Cerebellar nuclear complex (tissue), 1 donor: ENCODE measurements at places on chromosomes 5 and 9.

DNA sequence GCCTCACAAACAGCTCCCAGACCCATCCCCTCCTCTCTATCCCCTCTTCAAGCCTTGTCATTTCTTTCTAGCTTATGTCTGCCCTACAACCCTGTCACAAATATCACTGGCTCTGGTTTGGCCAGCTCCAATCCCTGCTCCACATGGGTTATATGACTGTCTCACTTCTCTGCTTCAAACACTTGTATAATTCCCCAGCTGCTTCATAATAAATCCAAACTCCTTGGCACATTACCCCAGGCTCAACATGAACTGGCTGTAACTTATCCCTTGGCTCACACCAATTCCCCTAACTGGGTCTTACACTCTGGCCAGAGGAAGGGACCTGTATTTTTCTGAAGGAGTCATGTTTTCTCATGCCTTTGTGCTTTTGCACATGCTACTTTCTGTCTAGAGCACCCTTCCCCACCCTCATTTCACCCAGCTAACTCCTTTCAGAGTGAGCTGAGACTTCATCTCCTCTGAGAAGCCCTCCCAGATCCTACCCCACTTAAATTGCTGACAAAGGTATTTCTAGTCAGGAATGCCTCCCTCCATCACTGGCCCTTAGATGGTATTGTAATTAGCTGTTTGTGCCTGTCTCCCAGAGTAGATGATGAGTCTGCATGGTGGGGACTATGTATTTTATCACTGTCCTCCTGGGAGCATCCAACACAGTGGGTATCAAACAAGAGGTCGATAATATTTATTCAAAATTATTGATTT is 5.3 kb downstream of the PRXL2C start:
- no peak for DNase-seq

- peak; percentile 62 for DNase-seq
Measured at GRCh38 chr5:141560151-141560550, 58.6 kb downstream of the DIAPH1 start.

DNA sequence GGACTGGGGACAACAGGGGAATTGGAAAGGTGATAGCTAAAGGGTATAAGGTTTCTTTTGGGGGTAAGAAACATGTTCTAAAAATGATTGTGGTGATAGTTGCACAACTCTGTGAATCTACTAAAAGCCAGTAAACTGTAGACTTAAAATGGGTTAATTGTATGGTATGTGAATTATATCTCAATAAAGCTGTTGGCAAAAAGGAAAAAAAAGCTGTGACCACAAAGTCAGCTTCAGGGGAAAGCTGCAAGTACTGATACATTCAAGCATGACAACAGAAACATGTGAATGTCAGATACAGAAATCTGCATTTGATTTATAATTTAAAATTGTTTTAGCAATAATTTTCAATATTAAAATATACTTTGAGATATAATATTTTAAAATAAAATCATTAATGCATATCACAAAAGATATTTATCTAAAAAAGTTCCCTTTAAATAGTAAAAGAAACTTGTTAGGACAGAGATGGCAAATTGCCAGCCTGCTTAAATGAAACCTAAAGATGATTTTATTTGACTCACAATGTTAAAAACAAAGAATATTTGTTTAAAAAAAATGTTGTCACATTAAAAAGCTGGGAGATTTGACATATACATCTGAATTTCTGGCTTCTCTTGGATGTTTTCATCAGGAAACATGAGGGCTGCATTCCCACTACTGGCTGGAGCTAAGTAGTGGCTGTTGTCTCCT is 66.0 kb downstream of the TBCA start:
- no peak for DNase-seq

- no peak for DNase-seq
Measured at GRCh38 chr5:146273109-146273508, 65.5 kb upstream of the POU4F3 start.

- DNase-seq, result no peak
Measured at GRCh38 chr9:125536776-125537175, 170.2 kb downstream of the MAPKAP1 start.

GRCh38 chr9:95981761-95982390 is 106.4 kb downstream of the ERCC6L2 start:
- no peak for DNase-seq
